ENCODE measurements at places on chromosomes 11 and 22. TPM values are rescaled to one million over a fixed set of nuclear protein-coding genes. Genes with fewer than 3 reads are reported as not detected.

GRCh38 chr11:129145276-129145675 lies 46.8 kb downstream of the ARHGAP32 start:
- DNase-seq: no peak

- no peak for DNase-seq
These were observed 127.9 kb upstream of the MTMR2 start for GRCh38 chr11:96051820-96052219.

DNA sequence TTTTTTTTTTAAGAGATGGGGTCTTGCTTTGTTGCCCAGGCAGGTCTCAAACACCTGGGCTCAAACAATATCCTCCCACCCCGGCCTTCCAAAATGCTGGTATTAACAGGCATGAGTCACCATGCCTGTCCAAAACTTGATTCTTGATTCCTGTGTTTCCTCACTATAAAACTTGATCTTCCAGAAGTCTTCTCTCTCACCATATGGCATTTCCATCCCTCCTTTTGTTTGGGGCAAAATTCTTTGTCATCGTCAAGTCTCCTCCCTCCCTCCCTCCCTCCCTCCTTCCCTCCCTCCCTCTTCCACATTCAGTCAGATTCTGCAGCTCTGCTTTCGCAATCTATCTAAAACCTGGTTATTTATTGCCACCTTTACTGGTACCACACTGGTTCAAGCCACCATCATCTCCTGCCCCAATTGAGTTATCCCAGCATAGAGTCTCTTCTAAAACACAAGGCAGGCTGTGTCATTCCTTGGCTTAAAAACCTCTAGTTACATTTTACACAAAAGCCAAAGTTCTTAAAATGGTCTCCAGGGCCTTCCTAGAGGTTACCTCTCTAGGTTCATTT lies 65.0 kb upstream of the HORMAD2 start:
- no peak for DNase-seq

The LRP4 gene
- total RNA-seq: 28.5 TPM

The LRRN4CL gene
- 15.0 TPM for total RNA-seq

The OR2AG1 gene
- not detected for total RNA-seq

- peak; percentile 78 for DNase-seq
These were observed 203.7 kb upstream of the SORL1-AS1 start for GRCh38 chr11:121656328-121657090.

GRCh38 chr11:128685402-128686020 lies 8.4 kb upstream of the FLI1 start:
- no peak for DNase-seq

The PKP3 gene
- total RNA-seq: 0.61 TPM

DNA sequence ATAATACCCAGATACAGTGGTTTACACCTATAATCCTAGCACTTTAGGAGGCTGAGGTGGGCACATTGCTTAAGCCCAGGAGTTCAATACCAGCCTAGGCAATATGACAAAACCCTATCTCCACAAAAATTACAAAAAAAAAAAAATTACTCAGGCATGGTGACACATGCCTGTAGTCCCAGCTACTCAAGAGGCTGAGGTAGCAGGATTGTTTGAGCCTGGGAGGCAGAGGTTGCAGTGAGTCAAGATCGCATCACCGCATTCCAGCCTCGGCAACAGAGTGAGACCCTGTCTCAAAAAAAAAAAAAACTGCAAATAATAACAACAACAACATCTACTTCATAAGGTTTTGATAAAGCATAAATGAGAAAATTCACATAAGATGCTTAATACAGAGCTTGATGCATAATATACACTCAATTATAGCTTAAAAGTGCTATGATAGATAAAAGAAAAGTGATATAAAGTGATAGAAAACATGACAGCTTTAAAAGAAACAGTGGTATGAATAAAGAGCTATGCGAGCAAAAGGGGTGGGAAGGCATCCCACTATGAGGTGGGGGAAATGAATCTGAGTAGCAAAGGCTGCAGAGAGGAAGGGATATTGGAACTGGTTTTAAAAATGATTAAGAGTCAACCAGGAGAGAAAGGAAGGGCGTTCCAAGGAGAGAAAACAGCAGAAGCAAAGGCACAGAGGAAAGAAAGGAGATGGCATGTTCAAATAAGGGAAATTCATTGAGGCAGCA lies 197.6 kb downstream of the KIF18A start:
- DNase-seq: no peak

Data from spinal cord (tissue), 10 donors.